Brain (organoid and tissue), 16 donors: ENCODE measurements at places on chromosomes 13 and 19.

DNA sequence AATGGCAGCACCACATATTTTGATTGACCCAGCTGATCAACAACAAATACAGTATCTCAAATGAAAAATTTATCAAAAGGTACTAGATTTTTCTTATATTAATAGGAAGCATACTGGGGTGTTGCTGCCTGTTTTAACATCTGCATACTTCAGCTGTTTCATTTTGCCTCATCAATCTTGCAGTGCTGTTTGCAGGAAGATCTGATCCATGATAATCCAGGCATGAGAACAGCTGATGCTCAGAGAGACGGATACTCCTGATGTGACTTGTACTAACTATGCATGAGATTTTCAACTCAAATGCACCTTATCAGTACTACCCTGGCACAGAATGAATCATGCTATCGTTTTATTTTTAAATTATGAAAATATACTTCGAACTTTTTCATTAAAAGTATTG, 2136.8 kb downstream of the PCDH9 start:
- DNase-seq, result peak; percentile 55

DNA sequence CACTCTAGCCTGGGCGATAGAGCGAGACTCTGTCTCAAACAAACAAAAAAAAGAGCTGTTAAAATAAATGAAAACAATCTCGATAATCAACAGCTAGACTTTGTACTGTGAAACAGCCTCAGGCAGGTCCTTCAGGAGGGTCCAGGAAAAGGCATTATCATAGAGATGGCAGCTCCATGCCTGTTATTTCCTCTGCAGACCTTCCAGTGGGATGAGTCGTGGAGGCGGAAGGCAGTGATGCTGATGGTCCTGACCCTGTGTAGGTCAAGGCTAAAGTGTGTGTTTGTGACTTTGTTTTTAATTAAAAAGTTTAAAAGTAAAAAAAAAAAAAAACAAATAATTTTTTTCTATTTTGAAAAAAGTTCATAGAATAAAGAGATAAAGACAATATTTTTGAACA, 117.4 kb downstream of the TNFRSF19 start:
- no peak for DNase-seq

DNA sequence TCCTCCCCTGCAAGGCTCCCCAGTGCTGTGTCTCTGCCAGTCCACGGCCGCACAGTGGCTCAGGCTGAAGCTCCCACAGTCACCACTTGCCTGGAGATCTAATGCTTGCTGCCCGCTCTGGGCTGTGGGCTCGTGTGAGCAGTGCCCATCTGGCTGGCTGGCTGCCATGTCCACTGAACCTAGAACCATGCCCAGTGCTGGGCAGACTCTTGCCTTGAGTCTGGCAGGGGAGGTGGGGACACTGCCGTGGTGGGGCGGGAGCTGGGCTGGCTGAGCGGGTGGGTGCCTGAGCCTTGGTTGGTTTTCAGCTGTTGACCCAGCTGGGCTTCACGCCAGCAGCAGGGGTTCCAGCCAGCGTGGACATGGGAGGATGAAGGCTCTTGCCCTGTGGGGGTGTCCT, 52.3 kb downstream of the CRTC1 start:
- DNase-seq, result no peak

- DNase-seq, result peak; percentile 67
These were observed 368.0 kb downstream of the FGF14 start for GRCh38 chr13:102033857-102034331.

GRCh38 chr19:51181377-51181912, 39.3 kb downstream of the SIGLEC7 start:
- DNase-seq, result no peak

- DNase-seq, result no peak
These were observed 1.1 kb downstream of the PRX start for GRCh38 chr19:40411958-40412499.

GRCh38 chr19:2699413-2700140, 2.9 kb downstream of the GNG7 start:
- DNase-seq, result no peak

GRCh38 chr19:9323557-9323918, 441 bp upstream of the ZNF559 start:
- no peak for DNase-seq

DNA sequence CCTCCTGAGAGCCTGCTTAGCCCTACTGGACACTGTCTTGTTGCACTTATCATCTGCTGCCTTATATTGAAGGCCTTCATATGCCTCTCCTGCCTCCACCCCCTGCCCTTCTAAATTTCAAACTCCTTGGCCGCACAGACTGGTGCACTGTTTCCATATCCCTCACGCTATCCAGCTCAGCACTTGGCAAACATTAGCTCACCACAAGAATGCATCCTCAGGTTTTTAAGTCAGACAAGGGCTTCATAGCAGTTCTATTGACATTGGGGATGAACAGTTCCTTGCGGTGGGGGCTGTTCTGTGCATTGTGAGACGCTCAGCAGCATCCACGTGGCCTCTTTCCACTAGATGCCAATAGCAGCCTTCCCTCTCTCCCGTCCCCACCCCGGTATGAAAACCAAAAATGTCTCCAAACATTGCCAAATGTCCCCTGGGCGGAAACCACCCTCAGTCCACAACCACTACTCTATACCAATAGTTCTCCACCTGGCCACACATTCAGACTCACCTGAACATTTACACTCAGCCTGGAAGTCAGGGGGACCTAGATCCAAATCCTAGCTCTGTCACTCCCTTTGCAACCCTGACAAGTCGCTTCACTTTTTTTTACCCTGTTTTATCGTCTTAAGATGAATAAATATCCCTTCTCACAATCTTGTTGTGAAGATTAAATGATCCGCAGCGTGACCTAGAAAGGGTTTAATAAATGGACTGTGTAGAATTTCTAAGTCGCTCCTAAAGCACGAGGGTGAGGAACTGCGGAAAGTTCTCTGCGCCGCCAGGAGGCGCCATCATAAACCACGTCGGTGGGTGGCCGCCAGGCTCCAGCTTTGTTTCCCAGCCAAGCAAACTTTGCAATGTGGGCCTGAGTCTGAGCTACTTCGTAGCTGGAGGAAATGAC, 3.6 kb upstream of the CEACAM3 start:
- DNase-seq, result peak; percentile 4

DNA sequence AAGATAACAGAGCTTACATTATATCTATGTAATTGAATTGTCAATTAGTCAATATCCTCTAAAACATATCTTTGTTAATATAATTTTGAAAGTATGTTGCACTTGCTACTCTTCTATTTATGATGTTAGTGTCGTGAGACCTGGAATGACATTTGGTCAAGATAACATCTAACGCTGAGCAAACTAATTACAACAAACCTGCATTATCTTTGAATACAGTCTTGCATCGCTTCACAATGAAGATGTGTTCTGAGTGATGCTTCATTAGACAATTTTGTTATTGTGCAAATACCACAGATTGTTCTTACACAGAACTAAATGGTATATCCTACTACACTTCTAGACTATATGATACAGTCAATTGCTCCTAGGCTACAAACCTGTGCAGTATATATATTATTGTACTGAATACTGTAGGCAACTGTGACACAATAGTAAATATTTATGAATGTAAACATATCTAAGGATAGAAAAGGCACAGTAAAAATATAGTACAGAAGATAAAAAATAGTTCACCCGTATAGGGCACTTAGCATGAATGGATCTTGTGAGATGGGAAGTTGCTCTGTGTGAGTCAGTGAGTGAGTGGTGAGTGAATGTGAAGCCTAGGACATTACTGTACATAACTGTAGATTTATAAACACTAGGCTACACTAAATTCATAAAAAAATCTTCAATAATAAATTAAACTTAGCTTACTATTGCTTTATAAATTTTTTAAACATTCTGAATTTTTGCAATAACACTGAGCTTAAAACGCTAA, 1773.8 kb downstream of the PCDH9 start:
- DNase-seq, result no peak

DNA sequence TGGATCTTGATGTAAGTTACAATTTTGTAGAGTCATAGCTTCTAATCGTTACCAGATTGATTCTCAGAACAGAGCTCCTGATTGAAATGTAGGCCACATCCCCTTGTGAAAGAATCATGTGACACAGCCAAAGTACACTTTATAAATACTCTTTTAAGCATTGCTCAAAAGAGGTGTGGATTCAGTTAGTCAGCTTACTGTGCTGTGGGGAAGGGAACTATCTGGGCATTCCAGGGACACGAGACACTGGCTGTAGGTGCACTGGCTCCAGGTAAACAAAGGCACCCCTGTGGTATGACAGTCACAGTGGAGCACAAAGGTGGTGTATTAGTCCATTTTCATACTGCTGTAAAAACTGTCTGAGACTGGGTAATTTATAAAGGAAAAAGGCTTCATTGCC, 222.8 kb downstream of the LIG4 start:
- peak; percentile 9 for DNase-seq

DNA sequence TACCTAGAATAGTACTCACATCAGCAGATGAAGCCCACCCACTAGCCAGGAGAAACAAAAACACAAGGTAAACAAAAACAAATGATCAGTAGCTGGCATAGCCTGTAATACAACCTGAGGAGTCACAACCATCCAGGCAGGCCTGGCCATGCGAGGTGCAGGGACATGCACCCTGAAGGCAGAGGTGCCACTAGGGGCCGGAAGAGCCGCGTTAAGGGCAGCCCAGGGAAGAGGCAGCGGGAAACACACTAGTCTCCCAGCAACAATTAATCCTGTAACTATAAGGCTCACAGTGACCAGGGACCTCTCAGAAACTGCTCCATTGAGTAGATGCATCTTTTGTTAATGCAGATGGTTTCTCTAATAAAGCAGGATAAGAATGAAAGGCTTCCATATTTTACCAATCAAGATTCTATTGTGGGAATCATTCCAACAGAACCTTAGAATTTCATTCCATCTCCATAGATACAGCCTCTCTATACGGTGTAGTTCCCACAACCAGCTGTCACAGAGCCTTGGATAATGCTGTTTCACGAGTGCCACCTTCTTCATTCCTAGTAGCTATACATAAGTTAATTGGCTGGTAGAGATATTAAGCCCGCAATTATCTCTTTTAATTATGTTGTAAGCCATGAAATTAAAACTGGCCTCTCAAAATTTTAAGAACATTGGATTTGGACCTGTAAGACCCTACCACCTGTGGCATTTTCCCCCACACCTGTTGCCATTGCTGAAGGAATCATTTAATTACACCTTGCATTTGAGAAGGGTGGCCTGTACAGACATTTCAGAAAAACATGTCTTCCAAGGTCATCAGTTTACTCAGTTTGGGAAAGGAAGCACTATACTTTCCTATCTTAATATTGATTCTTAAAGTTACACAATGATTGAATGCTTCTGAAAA, 28.7 kb downstream of the ANKRD10 start:
- no peak for DNase-seq
